ENCODE measurements at places on chromosomes 13 and 19. TPM values are rescaled to one million over a fixed set of nuclear protein-coding genes. Genes with fewer than 3 reads are reported as not detected.

The TEX26 gene
- not detected for total RNA-seq

The EDDM13 gene
- not detected for total RNA-seq

The SIAH3 gene
- total RNA-seq = not detected

The ZNF418 gene
- total RNA-seq = 3.1 TPM

The TNFSF13B gene
- 8.1 TPM for total RNA-seq

The FOXO1 gene
- total RNA-seq = 1.1 TPM

The ZNF235 gene
- total RNA-seq = 2.2 TPM

The CEACAM1 gene
- total RNA-seq = not detected

The PLVAP gene
- not detected for total RNA-seq

The KLK2 gene
- total RNA-seq = not detected

The RFPL4A gene
- total RNA-seq = not detected

The SIGLEC10 gene
- total RNA-seq = 0.14 TPM

The SF3A2 gene
- total RNA-seq = 29.9 TPM

The PPP1R13L gene
- total RNA-seq = 1.3 TPM

The CFAP97D2 gene
- total RNA-seq = not detected

The KLK5 gene
- 0.14 TPM for total RNA-seq

The CNN1 gene
- total RNA-seq = 26.8 TPM

The ERICH4 gene
- total RNA-seq = not detected

The PSG7 gene
- not detected for total RNA-seq

The ERICH6B gene
- not detected for total RNA-seq

The CEACAM21 gene
- total RNA-seq = not detected

The PDE4A gene
- 8.0 TPM for total RNA-seq
